NCI-H1436 (cell line): ENCODE measurements at places on chromosomes 3 and 15.
A peak's percentile ranks its signal among the peaks of the same experiment; 100 is the strongest.

DNA sequence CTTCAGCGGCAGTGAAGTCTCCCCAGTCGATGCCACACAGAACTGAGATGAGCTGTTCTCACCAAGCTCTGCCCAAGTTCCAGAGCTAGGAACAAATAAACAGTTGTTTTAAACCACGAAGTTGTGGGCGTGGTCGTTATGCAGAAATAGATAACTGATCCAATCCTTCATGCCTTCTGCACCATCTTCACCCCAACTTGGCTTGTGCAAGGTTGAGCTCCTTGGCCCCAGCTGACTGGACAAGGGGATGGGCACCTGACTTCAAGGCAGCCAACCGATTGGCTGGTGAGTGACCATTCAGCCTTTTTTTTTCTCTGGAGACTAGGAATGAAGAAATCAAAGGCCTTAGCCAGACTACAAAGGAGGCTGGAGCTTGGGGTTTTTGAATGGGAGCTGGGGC lies 23.9 kb downstream of the LINGO1 start:
- no peak for DNase-seq

- no peak for DNase-seq
Observed at GRCh38 chr15:98077186-98077585, 116.7 kb downstream of the ARRDC4 start.

GRCh38 chr3:176631165-176631564 lies 566.1 kb downstream of the TBL1XR1 start:
- no peak for DNase-seq

- peak; percentile 98 for DNase-seq
Observed at GRCh38 chr3:125916376-125916978, 52.5 kb upstream of the ROPN1B start.

GRCh38 chr3:122021811-122022401 lies at the start of gene ILDR1:
Gene ILDR1 (minus strand): TSS chr3:122022247. CDS start chr3:122022077, 170 bp downstream.
- peak; percentile 87 for DNase-seq

DNA sequence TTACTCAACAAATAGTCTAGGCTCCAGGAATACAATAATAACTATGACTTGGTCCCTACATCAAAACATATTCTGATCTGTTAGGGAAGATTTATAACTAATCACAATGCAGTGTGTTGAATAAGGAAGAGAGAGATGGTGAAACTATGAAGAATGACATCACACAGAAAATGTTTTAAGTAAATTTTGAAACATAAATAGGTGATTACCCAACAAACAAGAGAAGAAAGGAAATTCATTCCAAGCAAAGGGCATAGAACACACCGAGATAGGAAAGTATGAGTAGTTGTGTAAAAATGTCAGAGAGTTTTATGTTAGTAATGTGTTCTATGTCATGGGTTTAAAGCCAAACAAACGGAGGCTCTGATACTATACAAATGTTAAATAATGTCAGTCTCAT lies 13.4 kb downstream of the SEC62 start:
- DNase-seq, result no peak

DNA sequence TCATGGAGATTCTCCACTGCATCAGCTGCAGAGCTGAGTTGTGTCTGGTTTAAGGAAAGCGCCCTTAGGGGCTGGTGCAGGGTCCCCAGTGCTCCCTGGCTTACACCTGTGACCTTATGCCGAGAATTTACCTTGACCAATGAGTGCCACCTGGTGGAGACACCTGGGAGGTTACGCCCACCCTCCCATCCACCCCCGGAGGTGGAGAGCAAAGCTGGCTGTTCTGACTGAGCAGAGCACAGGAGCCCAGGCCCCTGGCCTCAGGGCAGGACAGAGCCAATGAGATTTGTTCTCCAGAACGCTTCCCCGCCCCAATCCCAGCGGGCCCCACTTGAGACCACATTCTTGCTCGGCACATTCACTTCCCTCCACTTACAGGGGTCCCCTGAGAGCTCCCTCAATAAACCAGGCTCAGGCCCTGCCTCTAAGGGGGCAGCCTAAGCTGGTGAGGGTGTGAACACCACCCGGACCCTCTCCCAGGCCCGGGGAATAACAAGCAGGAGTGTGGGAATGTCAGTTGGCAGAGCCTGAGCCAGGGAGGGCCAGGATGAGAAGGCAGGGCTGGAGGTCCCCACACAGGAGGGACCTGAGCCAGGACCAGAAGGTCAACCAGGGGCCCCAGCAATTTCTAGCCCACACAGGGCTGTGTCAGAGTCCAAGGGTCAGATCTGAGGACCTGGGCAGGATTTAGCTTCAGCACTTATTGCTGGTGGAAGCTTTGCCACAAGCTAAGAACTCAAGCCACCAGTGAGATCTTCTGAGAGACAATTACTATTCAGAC lies 117.1 kb downstream of the TPRA1 start:
- peak; percentile 84 for DNase-seq

GRCh38 chr3:112813723-112814171 lies 32.9 kb downstream of the CD200R1L start:
- DNase-seq, result no peak

- DNase-seq, result no peak
Observed at GRCh38 chr3:174613173-174613572, 246.0 kb upstream of the NAALADL2 start.

DNA sequence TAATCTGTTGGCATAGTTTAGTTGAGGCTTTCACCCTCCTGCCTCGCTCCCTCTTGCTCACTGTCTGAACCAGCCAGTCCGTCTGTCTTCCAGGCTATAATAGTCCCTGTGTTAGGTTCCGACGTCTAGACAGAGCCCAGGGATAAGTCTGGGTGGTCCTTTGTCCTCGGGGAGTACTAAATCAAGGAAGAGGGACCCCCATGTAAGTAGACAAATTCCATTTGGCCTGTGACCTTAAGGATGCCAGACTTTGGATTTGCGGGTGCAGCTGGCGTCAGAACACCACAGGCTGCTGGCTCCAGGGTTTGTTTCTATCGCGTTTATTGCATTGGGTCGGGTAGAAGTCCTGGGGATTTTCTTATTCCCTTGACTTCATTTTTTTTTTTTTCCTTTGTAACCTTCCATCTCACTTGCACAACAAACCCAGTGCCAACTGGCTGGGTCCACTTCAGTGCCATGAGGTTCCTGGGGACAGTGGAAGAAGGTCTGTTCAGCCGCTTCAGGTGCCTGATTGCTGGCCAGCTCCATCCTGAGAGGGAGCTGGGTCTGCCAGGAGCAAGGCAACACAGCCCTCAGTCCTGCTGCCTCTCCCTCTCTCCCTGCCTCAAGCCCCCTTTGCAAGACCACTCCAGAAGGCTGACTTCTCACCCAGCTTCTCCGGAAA lies 95.4 kb upstream of the KLHL25 start:
- no peak for DNase-seq

GRCh38 chr3:58391156-58391865 lies 42.3 kb downstream of the PDHB start:
- DNase-seq, result no peak

DNA sequence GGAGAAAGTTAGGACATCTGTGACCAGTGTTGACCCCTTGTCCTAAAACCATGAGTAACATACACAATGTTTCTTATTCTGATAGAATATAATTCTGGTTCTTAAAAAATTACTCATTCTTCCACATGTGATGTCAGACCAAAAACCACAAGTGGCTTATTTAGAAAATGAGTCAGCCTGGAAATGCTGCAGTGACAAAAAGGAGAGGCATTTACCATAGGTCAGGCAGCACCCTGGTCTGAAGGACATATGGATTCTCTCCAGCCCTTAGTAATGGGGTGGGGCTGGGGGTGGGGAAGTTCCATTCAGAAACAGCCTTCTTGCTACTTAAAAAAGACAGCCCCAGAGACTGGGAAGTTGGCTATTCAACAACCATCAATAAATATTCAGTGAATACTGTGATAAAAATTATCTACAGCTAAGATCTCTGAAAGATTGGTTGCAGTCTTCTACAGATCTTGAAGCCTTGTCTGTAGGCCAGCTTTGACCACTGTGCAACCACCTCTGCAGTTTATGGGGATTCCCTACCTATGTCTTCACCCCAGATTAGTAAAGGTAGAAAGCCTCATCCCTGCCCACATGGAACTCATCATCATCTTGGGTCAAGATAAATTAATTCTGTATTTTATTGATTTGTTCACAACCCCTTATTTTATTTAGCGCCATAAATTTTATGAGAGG lies 34.9 kb upstream of the TIMP4 start:
- DNase-seq, result no peak

DNA sequence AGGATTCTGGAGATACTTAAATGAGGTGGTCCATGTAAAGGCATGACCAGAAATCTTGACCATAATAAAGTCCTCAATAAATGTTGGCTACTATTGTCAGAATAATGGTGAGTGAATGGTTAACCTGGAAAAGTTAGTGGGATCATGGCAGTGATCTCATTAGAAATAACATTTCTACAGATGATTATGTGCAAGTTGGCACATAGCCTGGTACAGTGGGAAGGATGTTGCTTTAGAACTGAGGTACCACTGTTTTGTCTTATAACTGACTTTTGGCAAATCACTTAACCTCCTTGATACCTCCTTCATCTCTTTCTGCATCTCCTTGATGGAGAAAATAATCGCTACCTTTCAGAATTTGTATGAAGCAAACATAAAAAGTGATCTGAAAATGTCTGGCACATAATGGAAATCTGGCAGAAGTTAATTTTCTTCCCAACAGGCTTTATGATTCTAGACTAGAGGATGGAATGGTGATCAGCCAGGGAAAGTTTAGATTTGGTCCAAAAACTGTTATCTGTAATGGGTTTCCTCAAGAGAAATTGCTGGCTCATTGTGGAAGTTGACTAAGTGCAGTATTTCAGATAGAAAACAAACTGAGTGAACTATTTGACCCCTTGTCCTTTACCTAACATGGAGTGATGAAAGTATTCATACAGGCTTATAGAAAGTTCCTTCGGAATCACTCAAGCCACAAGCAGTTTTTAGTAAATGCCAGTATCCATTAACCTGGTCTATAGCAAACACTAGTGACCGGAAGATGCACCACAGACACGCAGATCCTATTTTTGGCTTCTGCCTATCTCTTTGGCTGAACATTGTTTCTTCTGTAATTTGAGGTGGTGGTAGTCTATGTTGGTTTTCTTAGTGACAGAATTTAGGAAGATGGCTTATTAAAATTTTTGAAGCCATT lies 449.6 kb upstream of the TGFBR2 start:
- no peak for DNase-seq

- DNase-seq, result no peak
Observed at GRCh38 chr3:50554553-50554952, 13.0 kb downstream of the C3orf18 start.

DNA sequence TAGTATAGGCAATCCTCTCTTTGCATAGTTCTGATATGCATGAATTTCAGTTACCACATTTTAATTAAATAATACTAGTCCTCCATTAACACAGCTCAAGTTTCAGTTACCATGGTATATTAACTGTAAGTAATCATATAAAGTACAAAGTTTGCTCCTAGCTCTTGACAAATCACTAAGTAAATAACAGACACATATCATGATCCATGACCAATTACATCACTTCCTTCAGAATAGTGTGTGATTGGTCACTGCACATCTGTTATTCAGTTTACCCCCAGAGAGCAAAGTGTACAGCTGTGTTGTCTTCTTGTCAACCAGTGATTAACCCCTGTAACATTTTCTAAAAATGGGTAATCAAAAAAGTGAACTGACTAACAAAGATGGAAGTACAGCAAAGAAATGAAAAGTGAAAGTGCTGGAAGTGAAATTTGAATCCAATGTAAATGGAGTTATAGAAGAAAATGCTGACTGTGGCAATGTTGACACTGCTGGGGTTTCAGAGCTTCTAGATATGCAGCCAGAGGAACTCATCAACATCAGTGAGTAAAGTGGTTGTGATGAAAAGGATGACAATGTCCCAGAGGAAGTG lies 30.2 kb upstream of the LEKR1 start:
- no peak for DNase-seq

GRCh38 chr3:117184574-117184973 lies 475.0 kb downstream of the TUSC7 start:
- DNase-seq, result no peak

GRCh38 chr15:51621936-51622603 lies 501 bp downstream of the DMXL2 start:
- DNase-seq, result peak; percentile 23

GRCh38 chr3:111418391-111418790 lies 123.6 kb upstream of the CD96 start:
- DNase-seq, result no peak

- no peak for DNase-seq
Observed at GRCh38 chr15:75966073-75966472, 46.2 kb downstream of the NRG4 start.

GRCh38 chr3:170467571-170468147 lies 49.0 kb downstream of the CLDN11 start:
- DNase-seq, result peak; percentile 82

DNA sequence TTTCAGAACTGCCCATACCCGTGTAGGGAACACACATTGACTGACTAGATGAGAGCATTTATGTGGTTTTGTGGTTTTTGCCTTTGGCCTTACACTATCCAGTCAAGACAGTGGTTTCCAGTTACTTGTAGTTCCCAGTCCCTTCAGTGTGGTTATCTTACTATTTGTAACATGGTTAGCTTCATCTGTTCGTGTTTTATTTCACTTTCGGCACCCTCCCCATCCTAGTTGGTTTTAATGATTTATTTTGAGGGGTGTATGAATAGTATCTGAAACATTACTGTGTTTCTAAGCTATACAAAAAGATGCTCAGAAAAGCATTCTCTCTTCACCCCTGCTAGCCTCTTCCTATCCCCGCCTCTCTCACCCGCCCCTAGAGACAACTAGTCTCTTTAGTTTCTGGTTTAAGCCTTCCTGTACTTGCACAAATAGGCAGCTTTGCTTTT lies 14.1 kb downstream of the LYSMD4 start:
- no peak for DNase-seq

- peak; percentile 36 for DNase-seq
Observed at GRCh38 chr3:42772670-42773408, at the start of gene CCDC13. Gene CCDC13 (minus strand): TSS chr3:42773253. CDS start chr3:42758345, 14,908 bp downstream.

DNA sequence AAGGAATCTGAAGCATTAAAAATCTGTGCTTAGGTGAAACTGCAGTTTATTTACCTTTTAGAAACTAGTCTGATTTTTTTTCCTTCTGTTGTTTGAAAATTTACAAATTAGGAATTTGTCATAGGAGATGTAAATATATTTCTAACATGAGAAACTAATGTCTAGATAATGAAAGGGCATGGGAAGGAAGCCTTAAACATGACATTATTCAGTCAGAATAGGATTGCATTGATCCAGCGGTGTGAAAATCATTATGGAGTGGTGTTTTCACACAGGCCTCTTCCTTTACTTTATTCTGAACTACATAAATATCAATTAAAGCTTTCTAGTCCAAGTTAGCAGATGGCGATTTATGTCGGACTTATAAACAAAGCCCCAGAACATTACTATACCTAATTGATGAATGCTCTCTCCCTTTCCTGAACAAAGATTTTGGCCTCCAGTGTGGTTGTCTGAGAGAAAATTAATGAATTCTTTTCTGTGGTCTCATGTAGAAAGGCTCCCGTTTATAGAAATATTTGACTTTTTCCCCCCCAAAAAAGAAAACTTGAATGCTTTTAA lies 37.9 kb downstream of the FNDC3B start:
- DNase-seq, result no peak

DNA sequence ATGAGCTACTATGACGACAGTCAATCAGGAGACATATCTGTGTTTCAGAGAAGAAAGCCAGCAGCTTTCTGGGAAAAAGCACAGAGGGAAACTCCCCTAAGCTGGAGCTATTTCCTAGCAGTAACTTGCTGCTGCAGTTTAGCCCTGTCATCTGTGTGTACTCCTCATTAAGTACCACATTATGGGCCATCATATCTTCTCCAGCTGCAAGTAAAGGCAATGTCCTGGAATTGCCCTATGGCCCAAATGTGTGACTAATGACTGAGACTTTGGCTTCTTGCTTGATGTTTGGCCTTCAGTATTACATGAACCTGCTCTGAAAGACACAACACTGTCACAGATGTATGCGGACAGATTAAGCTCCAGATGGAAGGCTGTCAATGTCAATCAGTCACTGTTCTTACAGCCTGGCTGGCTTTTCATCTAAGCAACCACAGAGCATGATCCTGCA lies 190.8 kb downstream of the FHIT start:
- DNase-seq, result no peak

- no peak for DNase-seq
Observed at GRCh38 chr3:188469228-188469885, 315.4 kb downstream of the LPP start.
